ENCODE measurements at places on chromosomes 2 and 18. TPM values are rescaled to one million over a fixed set of nuclear protein-coding genes. Genes with fewer than 3 reads are reported as not detected.

DNA sequence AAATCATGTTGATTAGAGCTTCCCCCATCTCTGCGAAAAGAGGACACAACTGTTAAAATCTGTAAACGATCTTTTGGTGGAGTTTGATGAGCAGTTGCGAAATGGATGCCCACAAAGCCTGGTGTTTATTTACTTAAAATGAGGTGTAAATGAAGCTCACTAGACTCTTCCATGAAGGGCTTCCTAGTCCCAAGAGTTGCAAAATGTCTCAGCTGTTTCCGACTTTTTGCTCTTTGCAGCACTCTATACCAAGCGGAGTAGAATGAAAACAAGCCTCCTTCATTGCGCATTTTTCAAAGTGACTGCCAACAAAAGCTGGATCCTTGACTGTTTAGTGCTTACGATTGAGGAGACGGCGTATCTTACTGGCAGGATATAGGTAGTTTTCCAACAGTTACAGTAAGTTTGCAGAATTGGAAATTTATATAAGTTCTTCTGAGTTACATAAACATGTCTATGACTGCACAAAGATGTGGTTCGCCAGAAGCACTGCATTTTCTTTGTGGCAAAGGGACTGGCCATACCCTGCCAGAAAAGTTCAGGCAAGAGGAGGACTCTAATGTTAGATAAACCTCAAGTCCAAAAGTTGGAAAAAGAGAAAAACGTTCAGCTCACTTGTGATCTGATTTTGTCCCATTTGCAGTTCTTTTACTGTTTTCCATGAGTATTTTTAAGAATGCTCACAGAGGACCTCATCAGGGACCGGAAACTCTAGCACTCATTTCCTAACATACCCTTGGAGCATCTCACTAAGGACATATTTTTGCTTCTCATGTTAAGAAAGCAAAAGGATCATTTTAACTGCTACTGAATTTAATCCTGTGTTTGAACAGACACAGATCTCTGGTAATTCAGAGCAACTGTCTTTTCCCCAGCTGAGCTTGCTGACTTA, 42.7 kb downstream of the COLEC12 start:
- peak; percentile 42 for DNase-seq

The UGT1A1 gene
- total RNA-seq = 3.1 TPM

The RUFY4 gene
- total RNA-seq = 13.7 TPM

- peak; percentile 20 for DNase-seq
Measured at GRCh38 chr2:16852651-16853050, 187.0 kb upstream of the CYRIA start.

- DNase-seq = no peak
Measured at GRCh38 chr2:129882476-129882875, 97.0 kb upstream of the RAB6C start.

The KIF3C gene
- total RNA-seq = 4.1 TPM

DNA sequence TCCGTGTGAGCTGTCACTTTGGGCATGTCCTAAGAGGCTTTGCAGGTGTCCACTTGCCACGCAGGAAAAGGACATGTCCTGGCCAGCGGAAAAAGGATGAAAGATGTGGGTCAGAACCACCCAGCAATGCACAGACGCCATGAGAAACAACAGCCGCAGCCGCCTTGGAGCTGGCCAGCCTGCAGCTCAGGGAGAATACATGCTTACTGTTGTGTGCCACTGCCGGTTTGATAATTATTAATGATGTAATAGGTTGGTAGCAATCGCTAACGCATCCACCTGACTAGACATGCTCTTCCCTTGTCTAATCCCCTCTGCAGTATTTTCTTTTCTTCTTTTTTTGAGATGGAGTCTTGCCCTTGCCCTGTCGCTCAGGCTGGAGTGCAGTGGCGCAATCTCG, 221.7 kb downstream of the HAUS1 start:
- DNase-seq = no peak

The UGT1A5 gene
- total RNA-seq = not detected
